ENCODE measurements at places on chromosomes 2 and 18.

GRCh38 chr2:204888222-204888621 is 342.9 kb downstream of the PARD3B start:
- no peak for DNase-seq

DNA sequence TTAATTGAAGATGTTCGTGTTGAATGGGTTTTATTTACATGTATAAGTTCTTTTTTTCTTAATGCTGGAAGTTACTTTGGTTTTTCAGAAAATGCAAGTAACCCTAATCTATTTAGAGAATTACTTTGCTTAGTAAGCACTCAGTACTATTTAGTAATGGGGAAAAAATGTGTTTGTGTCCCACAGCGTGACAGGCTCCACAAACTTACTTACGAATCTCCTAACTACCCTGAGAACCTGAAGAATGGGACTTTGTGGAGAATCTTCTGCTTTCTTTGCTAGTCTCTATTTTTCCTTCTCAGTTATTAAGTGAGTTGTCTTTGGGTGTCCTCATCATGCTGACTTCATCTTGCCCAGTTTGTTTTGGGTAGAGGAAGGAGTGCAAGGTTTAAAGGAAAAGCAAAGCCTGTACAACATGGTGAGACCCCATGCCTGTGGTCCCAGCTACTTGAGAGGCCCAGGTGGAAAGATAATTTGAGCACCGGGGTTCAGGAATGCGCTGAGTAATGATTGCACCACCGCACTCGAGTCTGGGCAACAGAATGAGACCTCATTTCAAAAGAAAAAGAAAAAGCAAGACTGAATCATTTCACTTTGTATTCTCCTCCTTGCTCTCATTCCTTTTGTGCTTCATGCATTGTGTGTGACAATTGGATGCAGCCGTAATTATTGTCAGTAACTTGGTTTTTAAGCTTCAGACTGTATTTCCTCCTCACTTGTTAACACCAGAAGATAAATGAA is 10.2 kb downstream of the NEDD4L start:
- DNase-seq: no peak

DNA sequence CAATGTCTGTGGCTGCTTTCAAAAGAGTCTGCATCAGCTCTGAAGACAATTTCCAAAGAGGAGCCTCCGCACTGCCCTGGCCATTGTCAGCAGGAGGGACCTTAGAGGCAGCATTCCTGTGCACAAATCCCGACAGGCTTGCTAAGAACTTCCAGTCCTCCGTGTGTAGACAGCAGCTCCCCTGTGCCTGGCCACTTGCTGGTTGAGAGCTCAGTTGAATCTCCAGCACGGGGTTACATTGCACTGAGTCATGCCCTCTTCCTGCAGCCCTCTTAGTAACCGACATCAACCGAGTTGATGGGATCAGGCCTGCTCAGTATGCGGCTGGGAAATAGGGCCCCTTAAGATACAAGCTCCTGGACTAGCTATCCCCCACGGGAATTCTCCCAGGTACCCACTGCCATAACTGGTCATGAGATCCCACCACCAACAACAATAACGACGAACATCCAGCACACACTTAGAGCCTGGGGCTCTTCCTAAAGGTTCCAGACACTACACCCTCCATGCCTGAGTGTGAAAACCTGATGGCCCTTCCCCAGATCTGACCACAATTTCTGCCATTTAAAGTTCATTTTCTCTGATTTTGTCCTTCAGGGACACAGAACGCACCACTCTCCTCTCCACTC is 12.0 kb downstream of the ATP6V1B1 start:
- no peak for DNase-seq

GRCh38 chr2:3650140-3650920 is 7.7 kb upstream of the ALLC start:
- peak; percentile 8 for DNase-seq

GRCh38 chr18:49162226-49162864 is 211.6 kb upstream of the SMAD7 start:
- DNase-seq: no peak

GRCh38 chr2:129802290-129802689 is 177.2 kb upstream of the RAB6C start:
- DNase-seq: no peak

- DNase-seq: no peak
These were observed 275.1 kb downstream of the SETBP1 start for GRCh38 chr18:44955825-44956224.

DNA sequence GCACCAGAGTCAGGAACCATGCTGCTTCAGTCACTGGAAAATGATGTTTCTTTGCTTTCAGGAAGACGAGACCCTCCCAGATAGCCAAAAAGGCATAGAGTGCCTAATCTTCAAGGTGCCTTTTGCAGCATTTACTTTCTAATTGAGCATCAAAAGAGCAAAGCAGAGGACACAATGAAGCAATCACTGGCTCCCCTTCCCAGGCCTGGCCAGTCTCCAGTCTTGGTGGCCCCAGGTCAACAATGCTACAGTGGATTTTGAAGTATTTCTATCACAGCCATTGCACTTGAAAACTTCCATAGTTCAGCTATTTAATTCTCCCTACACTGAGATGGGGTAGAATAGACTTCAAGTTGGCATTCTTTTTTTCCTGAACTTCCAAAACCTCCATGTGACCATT is 15.4 kb downstream of the ZBTB7C start:
- no peak for DNase-seq

GRCh38 chr2:209845666-209846065 is 74.0 kb downstream of the UNC80 start:
- no peak for DNase-seq

GRCh38 chr2:149063177-149063576 is 24.7 kb downstream of the LYPD6B start:
- DNase-seq: no peak

DNA sequence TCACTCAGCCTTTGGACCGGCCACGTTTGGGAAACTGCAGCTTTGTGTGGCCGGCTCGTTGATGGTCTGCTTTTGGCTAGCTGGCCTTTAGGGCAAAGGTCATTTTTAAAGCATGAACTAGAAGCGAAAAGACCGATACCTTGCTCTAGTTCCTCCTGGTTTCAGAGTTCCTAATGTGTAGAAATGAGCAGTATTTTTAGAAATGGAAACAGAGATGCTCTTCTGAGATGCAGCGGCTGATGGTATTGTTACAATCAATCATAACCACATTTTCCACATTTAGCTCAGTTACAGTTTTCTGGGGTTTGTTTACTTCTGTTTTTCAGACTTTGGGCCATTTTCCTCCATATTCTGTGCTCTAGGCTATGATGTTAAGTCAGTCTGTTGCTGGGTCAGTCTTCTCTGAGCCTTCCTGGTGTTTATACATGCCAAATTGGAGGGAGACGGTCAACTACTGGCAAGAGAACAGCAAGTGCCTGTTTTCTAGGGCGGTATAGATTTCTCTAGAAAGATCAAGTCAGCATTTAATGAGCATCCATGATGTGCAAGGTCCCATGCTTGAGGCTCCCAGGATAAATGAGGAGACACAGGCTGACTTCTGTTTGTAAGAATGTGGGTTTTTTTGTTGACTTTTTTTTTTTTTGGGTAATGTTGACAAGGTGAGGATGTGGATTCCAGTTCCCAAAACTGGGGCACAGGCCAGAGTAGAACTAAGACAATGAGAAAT is 28.0 kb downstream of the RNF144A start:
- no peak for DNase-seq

DNA sequence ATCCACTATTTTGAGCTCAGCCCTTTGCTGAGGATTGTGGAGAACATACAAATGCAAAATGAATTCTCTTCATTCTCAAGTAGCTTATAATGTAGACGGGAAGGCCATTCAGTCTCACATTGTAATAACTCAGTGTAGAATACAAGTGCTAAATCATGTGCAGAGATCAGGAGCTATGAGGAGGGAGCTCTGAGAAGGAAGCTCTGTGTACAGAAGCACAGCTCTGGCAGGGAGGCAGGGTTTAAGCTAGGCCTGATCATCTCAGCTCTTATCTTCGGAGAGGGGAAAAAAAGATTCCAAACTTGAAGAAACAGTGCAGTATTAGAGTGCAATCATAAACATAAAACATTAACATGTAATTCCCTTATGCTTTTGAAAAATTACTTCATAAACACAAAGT is 291.1 kb upstream of the SKOR2 start:
- DNase-seq: no peak

GRCh38 chr2:195622966-195623365 is 34.1 kb upstream of the SLC39A10 start:
- DNase-seq: no peak
